ENCODE measurements at places on chromosomes 12 and 14. TPM values are rescaled to one million over a fixed set of nuclear protein-coding genes. Genes with fewer than 3 reads are reported as not detected.

SLC6A13 gene
- total RNA-seq, result not detected

CCDC38 gene
- total RNA-seq, result not detected

EML1 gene
- total RNA-seq, result 4.8 TPM

CCDC196 gene
- not detected for total RNA-seq

RASSF8 gene
- 11.8 TPM for total RNA-seq

DLGAP5 gene
- 51.6 TPM for total RNA-seq

TAS2R43 gene
- total RNA-seq, result 0.35 TPM

ANO4 gene
- 24.8 TPM for total RNA-seq

TMEM30B gene
- not detected for total RNA-seq

SLC22A17 gene
- total RNA-seq, result 16.8 TPM

PIWIL1 gene
- total RNA-seq, result not detected

FGF6 gene
- total RNA-seq, result not detected

SOX5 gene
- 6.2 TPM for total RNA-seq

Data from myometrial cell (primary cell).